ENCODE measurements at places on chromosomes 2 and 18.
A peak's percentile ranks its signal among the peaks of the same experiment; 100 is the strongest.

DNA sequence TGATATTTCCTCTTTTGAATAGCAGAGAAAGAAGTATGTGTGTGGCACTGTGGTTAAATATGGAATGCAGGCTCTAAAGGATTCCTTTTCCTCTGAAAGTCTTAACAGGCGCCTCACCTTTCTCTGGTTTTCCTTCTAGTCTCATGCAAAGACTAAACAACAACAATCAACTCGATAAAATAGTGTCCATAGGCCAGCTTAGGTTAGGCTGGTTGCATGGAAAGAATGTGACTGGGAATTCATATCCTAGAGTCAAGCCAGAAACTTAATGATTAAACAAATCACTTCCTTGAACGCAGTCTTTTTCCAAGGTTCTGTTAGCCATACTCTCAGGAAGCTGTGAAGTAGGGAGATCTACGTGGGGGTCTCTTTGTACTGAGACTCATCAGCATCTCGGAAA is 800.8 kb upstream of the ID2 start:
- DNase-seq, result no peak

GRCh38 chr2:187377340-187377739 is 70.7 kb downstream of the CALCRL start:
- DNase-seq, result peak; percentile 2

DNA sequence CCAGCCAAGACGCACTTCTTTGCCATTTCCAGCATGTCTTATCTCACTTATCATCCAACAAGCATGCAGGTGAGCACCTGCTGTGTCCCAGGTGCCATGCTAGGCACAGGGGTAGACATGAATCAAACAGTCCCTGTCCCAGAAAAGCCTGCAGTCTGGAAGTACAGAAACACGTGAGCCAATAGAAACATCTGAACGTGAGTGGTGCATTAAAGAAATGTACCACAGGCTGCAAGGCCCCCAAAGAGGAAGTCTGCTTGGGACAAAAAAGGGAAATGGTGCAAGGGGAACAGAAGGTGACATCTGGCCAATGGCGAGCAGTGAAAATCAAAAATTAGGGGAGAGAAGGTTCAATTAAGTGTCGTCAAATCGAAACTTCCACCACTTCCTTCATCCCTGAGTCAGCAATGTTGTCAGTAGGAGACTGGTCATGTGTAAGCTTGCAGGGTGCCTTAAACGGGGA is 17.6 kb upstream of the TMEM247 start:
- no peak for DNase-seq

DNA sequence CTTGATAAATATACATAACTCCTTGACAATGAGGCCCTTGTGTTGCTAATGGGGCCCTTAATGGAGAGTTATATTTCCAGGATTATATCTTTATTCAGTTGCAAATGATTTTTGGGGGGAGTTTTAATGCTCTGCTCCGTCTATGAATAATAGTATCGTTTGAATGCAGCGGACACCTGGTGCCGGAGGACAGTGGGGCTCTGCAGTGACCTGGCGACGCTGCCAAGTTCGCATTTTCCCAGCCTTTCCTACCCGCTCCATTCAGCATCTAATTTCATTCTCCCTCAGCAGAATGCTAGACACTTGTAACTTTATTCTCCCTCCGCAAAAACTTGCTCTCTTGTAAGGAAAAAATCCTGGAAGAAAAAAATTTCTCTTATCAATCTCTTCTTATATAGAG is 257.6 kb upstream of the SALL3 start:
- DNase-seq, result no peak

GRCh38 chr2:232363784-232364615 is 14.6 kb upstream of the ALPP start:
- no peak for DNase-seq

DNA sequence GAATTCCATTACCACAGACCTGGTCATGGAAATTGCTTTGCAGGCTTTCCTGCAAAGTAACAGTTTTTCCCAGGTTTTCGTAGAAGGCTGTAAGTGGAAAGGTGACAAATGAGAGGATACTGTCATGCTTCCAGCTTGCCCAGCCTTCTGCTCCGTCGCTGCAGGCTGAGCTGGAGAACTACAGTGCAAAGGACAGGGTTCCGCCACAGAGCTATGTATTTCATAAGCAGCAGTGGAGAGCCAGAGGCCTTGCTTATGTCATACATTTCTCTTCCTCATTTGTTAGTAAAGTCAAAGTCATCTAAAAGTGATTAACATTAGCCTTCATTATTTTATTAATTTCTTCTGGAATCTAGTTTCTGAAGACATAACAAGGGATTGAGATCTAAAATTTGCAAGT is 72.9 kb upstream of the RBM44 start:
- DNase-seq, result no peak

GRCh38 chr2:61117534-61117933 is 44.5 kb upstream of the C2orf74 start:
- DNase-seq, result no peak

GRCh38 chr18:23176701-23177432 is 41.6 kb downstream of the CABLES1 start:
- no peak for DNase-seq

DNA sequence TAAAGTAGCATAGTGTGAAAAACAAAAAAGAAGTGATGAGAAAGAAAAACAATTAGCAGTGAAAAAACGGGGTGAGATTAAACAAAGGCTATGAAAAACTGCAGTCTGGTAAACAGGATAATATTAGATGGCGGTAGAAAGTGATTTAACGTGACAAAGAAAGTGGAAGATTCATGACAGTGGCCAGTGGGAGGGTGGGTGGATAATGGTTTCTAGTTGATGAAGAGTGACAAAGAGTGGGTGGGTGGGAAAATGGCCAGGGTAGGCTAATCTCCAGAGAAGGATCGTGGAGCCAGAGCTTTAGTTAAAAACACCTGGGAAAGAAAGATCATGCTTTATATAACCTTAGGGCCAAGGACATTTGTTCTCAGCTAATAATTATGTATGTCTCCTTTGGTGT is 1667.8 kb downstream of the LRP1B start:
- no peak for DNase-seq

DNA sequence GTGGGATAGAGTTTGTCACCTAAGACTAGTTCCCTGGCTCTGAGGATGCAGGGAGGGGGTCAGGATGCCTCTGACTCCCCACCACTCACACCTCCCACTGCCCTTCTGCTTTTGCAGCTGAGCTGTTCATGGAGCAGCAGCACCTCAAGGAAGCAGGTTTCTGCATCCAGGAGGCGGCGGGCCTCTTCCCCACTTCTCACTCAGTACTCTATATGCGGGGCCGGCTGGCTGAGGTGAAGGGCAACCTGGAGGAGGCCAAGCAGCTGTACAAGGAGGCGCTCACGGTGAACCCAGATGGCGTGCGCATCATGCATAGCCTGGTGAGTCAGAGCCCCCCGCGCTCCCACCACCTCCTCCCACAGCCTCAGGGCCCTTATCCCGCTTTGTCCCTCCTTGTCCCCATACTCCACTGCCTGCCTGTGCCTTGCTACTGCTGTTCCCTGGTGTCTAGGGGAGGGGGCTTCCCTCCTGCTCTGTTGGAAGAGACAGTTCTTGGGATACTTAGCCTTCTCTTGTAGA is 94.4 kb downstream of the STPG4 start:
- DNase-seq, result no peak

GRCh38 chr2:157662401-157662800 is 33.7 kb upstream of the ACVR1C start:
- no peak for DNase-seq

- no peak for DNase-seq
Observed at GRCh38 chr2:216430811-216431530, 18.7 kb downstream of the SMARCAL1 start.

GRCh38 chr18:46265196-46266156 is 161.3 kb downstream of the HAUS1 start:
- DNase-seq, result peak; percentile 27

DNA sequence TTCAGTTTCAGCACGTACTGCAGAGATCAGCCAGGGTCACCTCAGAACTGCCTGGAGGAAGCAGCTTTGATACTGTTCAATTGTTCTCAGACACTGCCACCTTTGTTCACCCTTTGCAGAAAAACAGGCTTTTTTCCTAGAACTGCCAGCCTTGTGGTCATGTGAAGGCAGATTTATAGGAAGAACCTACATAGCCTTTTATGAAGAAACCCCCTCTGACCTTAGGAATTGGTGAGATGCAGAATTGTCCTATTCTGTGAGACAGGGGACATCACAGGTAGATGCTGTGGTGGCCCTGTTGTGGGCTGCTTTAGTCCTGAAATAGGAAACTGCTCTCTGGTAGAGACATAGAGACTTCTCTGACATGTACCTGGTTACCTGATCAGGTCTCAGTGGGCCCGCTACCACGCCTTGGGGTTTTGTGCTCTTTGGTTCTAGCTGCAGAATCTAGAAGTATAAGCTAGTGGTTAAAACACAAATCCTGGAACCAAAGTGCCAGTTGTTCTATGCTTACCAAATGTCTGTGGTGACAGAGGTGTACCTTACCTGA is 206.6 kb downstream of the AGPS start:
- DNase-seq, result no peak

- no peak for DNase-seq
Observed at GRCh38 chr18:71327441-71327840, 1038.6 kb downstream of the SOCS6 start.

- DNase-seq, result no peak
Observed at GRCh38 chr2:150346806-150347205, 140.7 kb downstream of the RND3 start.

DNA sequence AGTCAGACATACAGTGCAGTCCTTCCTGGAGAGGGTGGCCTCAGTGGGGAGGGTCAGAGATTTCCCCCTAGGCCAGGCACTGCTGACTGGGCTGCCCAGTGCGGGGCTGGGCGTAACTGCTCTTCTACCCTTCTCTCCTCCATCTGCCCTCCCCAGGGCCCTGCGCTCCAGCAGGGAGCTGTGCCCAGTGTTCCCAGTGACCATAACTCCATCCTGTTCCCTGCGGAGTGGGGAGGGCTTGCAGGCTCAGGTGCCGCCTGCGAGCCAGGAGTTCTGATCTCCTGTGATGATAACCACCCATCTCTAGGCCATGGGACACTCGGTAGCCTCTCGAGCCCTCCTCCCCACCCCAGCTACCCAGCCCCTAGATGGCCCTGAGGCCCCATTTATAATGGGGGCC is 107.6 kb downstream of the SMAD7 start:
- DNase-seq, result no peak

- no peak for DNase-seq
Observed at GRCh38 chr18:46891742-46892214, 25.5 kb downstream of the PIAS2 start.

DNA sequence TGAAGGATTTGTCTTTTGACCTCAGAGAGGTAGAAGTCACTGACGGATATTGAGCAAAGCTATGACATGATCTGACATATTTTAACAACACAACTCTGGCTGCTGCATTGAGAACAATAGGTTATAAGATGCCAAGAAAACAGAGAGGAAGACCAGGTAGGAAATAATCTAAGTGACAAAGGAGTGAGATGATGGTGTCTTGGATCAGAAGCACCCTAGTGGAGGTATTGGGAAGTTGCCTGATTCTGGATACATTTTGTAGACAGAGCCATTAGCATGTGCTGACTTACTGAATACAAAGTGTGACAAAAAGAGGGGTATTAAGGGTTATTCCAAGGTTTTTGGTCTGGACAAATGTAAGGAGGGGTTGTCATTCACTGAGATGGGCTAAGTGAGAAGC is 1438.1 kb downstream of the DPP10 start:
- no peak for DNase-seq

GRCh38 chr18:51151185-51151567 is 46.3 kb downstream of the MEX3C start:
- no peak for DNase-seq

DNA sequence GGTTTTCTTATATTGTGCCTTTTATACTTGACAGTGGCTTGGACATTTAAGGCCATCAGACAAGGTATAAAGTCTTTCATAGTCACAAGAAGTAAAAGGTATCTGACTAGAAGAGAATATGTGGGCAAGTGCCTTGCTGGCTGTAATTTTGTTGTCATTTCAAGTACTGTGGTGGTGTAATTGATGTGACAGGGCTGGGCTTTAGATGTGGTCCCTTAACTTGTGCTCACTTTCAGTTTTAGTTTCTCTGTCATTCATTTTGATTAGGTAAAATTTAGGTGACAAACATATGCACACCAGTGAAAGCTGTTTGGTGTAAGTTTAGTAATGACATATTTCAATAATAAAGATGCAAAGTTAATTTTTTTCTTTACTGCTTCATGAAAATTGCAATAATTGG is 31.2 kb upstream of the TBR1 start:
- no peak for DNase-seq

- DNase-seq, result no peak
Observed at GRCh38 chr2:150468350-150468960, 19.0 kb downstream of the RND3 start.

DNA sequence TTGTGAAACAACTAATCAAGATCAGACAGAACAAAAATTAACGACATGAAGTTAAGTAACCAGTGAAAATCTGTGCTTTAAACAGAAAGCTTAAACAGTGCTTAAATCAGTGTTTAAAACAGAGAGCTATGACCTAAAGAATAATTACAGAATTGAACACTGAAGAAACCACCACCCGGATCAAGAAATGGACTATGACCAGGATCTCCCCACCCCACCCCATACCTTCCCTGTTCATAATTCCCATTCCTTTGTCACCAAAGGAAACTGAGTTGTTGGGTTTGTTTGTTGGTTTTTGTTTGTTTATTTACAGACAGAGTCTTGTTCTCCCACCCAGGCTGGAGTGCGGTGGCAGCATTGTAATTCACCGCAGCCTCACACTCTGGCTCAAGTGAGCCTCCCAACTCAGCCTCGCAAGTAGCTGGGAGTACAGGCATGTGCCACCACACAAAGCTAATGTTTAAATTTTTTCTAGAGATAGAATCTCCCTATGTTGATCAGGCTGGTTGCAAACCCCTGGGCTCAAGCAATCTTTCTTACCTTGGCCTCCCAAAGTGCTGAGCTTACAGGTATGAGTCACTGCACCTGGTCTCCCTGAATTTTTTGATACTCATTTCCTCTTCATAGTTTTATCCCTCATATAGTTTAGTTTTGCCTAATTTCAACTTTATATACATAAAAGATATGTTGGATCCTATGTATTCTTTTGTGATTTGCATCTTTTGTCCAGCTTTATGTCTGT is 8.2 kb upstream of the ALPG start:
- DNase-seq, result no peak

DNA sequence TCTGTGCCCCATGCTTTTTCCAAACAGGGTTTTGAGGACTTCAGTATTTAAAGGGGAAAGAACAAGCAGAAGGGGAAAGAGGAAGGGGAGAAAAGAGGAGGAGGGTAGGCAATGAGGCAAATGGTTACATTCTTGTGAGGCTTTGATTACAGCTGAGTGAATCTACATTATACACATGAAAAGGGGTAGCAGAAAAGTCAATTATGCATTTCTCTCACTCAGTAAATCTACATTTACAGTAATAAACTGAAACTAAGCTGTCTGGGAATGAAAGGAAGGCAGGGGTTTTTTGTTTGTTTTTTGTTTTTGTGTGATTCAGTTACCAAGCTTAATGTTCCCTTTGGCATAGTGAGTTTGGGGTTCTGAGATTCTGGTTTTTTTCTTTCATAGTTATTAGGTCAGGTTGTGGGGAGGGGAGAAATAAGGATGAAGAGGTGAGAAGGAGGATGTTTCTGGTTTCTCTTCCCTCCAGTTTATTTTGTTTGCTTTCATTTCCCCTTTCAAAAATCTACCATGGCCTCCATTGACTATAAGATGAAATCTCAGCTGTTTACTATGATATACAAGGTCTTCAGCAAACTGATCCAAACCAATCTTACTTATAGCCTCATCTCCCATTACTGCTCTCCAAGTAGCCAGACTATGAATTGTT is 18.7 kb downstream of the C18orf63 start:
- no peak for DNase-seq

Data from brain microvascular endothelial cell (primary cell).